ENCODE measurements at places on chromosomes 13 and 19.
A peak's percentile ranks its signal among the peaks of the same experiment; 100 is the strongest.

DNA sequence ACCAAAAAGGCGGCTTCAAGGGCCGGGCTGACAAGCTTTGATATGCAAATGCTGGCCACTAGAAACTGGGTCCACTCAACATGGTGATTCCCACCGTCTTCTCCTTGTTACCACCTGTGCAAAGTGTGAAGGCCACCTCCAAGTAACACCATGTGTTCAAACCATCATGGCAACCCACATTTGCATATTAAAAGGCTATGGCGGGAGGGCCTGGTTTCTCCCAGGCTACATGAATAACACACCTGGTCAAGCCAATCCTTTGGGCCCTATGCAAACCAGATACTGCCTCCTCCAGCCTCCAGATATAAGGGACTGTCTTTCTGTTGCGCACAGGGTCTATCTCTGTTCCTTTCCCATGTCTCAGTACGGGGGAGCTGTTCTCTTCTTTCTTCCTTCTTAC, 36.6 kb upstream of the ZSCAN5A start:
- peak; percentile 5 for DNase-seq

DNA sequence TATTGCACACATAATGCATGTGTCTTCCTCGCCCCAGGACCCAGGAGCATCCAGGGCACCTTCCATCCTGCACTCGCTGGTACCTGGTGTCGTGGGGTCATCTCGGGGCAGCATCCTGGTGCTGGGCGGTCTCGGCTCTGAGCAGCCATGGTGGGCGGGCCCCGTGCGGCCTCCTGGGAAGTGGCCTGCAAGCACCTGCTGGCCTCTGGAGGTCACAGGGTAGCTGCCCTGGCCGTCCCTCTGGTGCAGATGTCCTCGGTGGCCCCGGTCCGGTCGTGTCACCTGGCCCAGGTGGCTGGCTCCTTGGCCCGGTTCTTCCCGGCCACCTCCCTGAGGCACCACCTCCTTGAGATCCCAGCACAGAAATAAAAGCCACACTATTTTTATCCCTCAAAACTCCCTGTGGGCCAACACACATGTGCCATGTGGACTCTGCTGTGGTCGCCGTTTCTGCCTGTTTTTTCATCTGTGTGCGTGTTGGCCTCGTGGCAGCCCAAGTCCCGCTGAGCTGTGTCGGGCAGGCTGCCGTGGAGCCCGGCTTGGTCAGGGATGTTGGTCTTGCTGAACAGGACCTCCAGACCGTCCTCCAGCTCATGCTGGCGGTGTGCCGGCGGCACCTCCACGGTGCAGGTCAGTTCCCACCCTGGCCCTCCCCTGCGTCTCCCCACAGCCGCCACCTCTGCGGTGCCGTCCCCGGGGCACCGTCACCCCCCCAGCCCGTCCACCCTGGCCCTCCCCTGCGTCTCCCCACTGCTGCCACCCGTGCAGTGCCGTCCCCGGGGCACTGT, 5.0 kb upstream of the GZMM start:
- no peak for DNase-seq

DNA sequence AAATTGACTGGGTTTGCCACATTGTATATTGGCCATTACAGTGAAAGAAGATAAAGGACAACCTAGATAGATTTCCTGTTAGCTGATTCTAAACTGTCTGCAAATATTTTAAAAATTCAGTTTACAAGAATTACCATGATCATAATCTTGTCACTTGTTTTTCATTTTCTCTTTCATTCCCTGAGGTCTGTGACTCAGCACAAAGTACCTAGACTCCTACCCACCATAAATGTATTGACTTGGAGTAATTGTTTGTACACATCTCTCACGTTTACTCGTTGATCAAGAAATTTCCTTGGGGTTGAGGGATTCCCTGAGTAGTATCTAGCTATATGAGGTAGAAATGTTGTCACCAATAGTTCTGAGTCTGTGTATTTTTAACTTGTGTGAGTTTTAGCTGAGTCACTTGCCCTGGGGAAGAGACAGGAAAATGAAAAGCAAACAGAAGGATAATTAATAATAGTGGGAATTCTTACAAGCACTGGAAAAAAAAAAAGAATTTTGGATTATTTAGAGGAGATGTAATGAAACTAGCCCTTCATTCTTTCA, 299.2 kb upstream of the DACH1 start:
- no peak for DNase-seq

- DNase-seq: peak; percentile 66
Measured at GRCh38 chr19:10981252-10981895, 20.5 kb downstream of the SMARCA4 start.

DNA sequence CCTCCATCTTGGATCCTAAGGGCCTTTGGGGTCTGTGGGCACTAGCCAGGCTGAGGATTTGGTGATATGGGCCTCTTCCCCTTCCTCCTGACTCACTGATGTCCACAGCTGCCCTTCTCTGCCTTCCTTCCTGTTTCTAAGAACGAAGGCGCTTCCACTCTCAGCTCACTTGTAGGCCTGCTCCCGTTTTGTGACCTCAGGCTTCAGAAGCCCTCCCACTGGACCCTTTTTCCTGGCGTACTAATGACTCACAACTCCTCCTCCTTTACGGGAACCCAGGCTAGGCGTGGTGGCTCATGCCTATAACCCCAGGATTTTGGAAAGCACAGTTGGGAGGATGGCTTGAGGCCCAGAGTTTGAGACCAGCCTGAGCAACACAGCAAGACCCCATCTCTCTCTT, 55.6 kb downstream of the TMED1 start:
- DNase-seq: no peak

DNA sequence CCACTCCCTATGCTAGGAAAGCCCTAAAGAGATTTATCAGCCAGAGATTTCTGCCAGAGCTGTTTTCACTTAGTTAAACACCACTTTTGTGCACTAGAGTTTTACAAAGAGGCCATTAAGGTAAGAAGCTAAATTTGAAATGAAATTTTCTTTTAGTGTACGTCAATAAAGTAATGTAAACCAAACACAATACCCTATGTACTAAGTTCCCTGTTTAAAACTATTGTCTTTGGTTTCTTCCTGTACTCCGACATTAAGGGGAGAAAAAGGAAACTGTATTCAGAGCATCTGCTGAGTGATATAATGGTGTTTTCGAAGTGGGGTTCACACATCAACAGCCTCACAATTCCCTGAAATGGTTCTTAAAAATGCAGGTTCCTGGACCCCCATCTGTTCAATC, 40.7 kb upstream of the STARD13 start:
- no peak for DNase-seq
